ENCODE measurements at places on chromosomes 1 and 21. TPM values are rescaled to one million over a fixed set of nuclear protein-coding genes. Genes with fewer than 3 reads are reported as not detected.

- no peak for DNase-seq
Observed at GRCh38 chr1:1901641-1902294, 10.9 kb upstream of the GNB1 start.

- no peak for DNase-seq
Observed at GRCh38 chr1:192477630-192478029, 97.9 kb upstream of the RGS1 start.

Gene TEX38
- not detected for total RNA-seq

DNA sequence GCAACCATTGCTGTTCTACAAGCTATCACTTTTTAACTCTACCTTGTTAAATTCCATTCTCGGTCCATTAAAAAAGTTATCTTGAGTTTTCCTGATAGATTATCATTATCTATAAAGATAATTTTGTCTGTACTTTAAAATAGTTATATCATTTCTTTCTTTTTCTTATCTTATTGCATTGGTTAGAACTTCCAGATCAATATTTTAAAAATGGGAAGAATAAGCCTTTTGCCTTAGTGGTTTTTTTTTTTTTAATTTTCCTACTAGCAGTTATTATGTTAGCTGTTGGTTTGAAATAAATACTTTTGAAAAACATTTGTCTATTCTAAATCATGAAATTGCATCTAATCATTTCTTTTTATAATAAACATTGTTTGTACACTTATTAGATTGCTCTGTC is 71.0 kb upstream of the ATF3 start:
- DNase-seq: no peak

GRCh38 chr1:164638492-164639202 is 79.7 kb downstream of the PBX1 start:
- no peak for DNase-seq

GRCh38 chr1:160607672-160608032 is 28.4 kb upstream of the CD84 start:
- peak; percentile 62 for DNase-seq

GRCh38 chr1:221987860-221988520 is 246.1 kb upstream of the DUSP10 start:
- DNase-seq: no peak

- DNase-seq: no peak
Observed at GRCh38 chr1:204132718-204133117, 19.1 kb downstream of the ETNK2 start.
